ENCODE measurements at places on chromosomes 5 and 9.

- no peak for DNase-seq
Observed at GRCh38 chr5:111463311-111463710, 49.0 kb downstream of the STARD4 start.

- no peak for DNase-seq
Observed at GRCh38 chr9:75775966-75776691, 114.3 kb upstream of the PCSK5 start.

DNA sequence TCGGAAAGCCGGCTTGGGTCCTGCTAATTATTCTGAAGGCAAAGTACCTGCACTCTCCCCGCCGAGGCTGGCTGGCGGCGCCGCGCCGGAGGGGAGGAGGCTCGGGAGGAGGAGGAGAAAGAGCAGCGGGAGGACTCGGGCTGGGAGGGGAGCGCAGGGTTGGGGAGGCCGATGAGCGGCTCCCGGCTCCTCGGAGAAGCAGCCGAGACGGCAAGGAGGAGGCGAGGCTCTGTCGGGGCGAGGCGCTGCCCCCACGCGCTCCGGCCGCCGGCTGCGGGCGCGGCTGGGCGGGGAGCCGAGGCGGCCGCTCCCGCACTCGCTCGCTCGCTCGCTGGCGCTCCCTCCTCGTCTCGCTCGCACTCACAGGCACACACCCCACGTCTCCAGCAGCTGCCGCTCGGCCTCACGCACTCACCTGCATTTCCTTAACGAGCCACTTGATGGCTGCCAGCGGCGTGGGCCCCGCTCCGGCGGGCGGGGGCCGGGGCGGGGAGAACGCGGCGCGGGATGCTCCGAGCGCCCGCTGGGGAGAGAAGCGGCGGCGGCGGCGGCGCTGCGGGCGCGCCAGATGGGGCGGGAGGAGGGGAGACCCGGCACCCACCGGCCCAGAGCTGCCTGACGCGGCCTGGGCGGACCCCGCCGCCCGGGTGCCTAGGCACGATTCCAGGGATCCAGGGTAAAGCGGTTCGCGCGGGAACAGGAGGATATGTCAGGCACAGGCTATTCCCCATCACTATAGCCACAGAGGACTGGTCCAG lies at the start of gene PTPRD:
Gene PTPRD (minus strand): TSS at position 362 of the 758 bp plus-strand sequence.
- DNase-seq: peak; percentile 63

- DNase-seq: peak; percentile 93
Observed at GRCh38 chr9:127185931-127186781, 63.7 kb upstream of the ANGPTL2 start.

- DNase-seq: no peak
Observed at GRCh38 chr5:160375701-160376100, 5.3 kb upstream of the C1QTNF2 start.

DNA sequence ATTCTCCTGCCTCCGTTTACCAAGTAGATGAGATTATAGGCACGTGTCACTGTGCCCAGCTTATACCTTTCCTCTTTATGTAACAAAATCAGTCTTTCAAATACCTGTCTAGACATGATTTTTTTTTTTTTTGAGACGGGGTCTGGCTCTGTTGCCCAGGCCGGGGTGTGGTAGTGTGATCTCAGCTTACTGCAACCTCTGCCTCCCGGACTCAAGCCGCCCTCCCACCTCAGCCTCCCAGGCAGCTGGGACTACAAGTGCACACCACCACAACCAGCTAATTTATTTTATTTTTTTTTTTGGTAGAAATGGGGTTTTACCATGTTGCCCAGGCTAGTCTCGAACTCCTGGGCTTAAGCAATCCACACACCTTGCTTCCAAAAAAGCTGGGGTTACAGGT lies 13.2 kb downstream of the NADK2 start:
- no peak for DNase-seq

DNA sequence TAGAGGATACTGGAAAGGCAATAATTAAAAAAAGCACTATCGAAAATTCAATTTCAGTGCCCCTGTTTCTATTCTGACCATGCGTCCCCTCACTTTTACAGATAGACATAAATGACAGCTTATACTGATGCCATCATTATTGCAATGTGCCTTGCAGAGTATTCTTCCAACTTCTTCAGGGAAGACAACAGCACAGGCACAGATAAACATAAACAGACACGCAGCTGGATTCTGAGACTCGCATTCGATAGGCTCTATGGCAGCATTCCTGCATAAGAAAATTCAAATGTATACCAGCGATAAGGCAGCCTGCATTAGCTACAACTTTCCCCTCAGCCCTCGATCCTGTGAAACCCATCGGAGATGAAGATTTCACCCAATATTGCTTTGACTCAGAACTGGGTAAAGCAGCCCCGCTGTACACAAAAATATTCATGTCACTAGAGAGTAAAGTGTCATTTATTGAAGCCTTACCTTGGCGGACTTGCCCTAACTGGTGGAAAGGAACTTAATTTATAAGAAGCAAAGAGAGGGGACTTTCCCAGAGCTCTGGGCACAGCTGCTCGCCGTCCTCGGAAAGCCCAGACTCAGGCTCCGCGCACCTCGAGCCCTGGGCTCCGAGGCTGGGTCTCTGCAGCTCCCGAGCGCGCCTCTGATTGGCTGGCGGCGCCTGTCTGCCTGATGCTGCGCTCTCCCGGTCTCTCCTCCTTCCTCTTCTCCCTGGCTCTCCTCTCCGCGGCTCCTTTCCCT lies at the start of gene CDH18:
Gene CDH18 (minus strand): TSS at position 589 of the 750 bp plus-strand sequence. CDS start 149,214 bp downstream, outside the sequence.
- DNase-seq: peak; percentile 83

- DNase-seq: no peak
Observed at GRCh38 chr9:70324963-70325362, 66.2 kb downstream of the SMC5 start.

DNA sequence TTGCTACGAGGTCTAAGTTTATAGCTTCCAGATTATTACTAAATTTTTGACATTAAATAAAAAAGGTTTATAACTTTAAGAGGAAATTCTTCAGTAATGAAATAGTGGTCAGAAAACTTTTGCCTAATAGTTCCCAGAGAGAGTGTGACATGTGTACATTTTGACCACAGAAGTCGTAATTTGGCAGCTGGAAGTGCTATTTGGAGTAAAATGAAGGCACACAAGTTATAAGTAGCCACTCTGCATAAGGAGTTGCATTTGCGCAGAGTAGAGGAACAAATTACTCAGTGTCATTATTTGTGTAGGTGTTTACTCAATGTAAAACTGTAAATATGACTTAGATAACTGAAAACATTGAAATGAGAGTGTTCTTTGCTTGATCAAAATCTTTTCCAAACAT lies 408.4 kb downstream of the CCDC171 start:
- no peak for DNase-seq

DNA sequence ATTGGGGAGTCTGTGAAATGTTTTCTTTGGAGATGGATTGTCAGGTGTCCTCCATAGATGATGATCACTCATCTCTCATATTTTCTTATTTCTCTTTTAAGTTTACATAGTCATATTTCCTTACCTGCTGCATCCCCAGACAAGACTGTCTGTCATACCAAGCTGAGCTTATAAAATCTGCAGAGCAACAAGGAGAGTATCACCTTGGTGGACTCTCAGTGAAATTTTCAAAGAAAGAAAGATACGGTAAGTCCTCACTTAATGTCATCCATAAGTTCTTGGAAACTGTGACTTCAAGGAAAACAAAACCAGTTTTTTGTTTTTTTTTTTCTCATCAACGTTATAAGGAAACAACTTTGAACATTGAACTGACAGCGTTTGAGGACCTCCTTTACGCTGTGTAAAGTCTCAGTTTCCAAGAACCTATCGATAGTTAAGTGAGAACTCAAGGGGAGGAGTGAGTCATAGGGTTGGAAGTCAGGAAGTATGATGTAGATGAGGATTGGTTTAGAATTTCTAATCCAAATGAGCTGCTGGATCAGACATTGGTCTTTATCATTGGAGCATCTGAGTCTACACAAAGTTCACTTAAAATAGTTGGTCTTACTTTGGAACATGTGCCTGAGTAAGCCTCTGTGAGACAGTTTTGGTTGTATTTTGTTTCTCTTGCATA lies 45.5 kb downstream of the SPIN1 start:
- no peak for DNase-seq
